ENCODE measurements at places on chromosomes 5 and 9. TPM values are rescaled to one million over a fixed set of nuclear protein-coding genes. Genes with fewer than 3 reads are reported as not detected.

Gene OTULINL
- 1.0 TPM for total RNA-seq

Gene DMRT3
- total RNA-seq, result not detected

Gene GLRA1
- not detected for total RNA-seq

Gene TNFSF15
- total RNA-seq, result 0.03 TPM

Gene FBLL1
- 0.66 TPM for total RNA-seq

Gene DEPDC1B
- 0.63 TPM for total RNA-seq

Gene CNTFR
- not detected for total RNA-seq

Gene PCDHGB6
- 4.8 TPM for total RNA-seq

Measured in smooth muscle cell of the pulmonary artery (primary cell).